ENCODE measurements at places on chromosomes 5 and 9.

GRCh38 chr5:132420706-132421272 is 51.3 kb downstream of the SLC22A5 start:
- DNase-seq: no peak

GRCh38 chr5:52995095-52995494 is 5.9 kb downstream of the ITGA2 start:
- DNase-seq: no peak

DNA sequence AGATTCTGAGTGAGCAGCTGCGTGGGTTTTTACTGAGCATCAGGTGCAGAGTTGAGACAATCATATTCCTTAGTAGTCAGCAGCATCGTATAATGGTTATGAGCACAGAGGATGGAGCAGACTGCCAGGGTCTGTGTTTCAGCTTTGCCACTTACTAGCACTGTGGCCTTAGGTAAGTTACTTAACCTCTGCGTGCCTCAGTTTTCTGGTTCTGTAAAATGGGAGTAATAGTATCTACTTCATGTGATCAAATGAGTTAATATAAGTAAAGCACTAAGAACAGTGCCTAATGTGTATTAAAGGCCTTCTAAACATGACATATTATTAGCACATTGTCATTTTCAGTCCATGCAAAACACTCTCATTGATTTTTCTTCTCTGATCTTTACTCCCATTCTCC is 4.8 kb upstream of the BTF3 start:
- DNase-seq: no peak

- no peak for DNase-seq
Observed at GRCh38 chr5:56995596-56995995, 43.7 kb upstream of the MIER3 start.

GRCh38 chr5:4987431-4987830 is 152.7 kb upstream of the ADAMTS16 start:
- DNase-seq: no peak

GRCh38 chr5:36558641-36559040 is 47.8 kb upstream of the SLC1A3 start:
- DNase-seq: no peak

DNA sequence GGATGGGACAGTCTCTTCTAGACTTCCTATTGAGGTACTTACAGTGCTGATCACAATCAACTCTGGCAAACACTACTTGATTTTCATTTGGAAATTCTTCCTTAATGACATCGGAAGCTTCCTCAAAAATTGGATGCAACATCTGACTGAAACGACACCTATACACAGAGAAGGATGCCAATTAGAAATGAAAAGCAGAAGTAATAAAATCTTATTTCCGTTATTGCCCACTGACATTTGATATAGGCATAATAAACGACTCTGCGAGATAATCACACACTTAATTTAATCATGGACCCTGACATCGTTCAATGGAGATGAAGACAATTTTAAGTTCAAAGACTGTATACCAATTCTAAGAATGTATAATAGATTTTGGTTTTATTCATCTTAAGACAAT is 46.4 kb downstream of the ERP44 start:
- DNase-seq: no peak

DNA sequence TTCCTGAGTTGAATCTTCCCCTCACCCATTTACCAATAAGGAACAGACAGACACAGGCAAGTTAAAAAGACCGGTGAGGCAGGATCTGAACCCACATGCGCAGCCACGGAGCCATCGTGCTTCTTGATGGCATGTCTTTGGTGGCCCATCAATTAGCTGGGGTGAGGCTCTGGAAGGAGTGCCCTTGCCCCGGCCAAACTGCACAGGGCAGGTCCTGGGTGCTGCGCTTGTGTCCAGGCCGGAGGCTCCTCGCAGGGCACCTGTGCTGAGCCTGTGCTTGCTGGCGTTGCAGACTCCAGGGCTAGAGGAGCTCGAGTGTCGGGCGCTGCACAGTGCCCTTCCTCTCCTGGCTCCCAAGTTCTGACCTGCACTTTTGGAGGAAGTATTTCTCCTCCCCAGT is 66.4 kb downstream of the PSMB7 start:
- DNase-seq: no peak

- no peak for DNase-seq
Observed at GRCh38 chr5:163885117-163885516, 379.7 kb downstream of the MAT2B start.
